Stimulated activated CD8-positive, alpha-beta memory T cell treated with anti-CD3 and anti-CD28 coated beads, Interleukin-4, amount 100 ng/mL, for 24 hours (primary cell): ENCODE measurements at places on chromosomes 6 and 20.

DNA sequence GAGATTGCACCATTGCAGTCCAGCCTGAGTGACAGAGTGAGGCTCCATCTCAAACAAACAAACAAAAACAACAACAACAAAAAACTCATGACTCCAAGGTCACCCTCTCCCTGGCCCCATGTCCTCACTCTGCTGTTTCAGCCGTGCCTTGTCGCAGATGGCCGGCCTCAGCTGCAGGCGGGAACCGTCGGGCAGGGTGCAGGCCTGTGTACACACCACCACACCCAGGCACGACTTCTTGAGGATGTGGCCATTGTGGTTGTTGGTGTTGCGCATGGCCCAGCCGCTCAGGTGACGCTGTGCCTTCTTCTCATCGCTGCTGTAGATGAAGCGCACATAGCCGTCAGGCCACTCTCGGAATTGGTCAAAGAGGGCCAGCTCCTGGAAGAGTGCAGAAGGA is 4.8 kb downstream of the GCM2 start:
- DNase-seq = no peak

DNA sequence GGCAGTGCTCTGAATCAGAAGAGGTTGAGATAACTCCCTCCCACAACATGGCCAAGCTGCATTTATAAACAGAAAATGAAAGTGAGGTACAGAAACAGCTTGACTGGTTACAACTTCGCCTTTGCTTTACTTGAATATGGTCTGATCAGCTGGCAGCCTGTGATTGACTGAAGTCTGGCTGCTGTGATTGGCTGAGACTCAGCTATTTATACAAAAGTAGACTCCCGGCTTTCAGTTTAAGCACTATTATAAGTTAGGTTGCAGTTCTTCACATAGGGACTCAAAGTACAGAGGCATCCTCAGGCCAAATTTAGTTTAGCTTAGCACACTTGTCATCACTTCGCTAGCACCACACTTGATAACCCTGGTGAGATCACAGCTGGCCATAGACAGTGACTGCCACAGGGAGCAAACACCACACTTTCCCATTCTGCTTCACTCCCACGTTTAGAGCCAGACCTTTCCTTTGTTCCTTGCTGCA is 362.6 kb downstream of the EPM2A start:
- no peak for DNase-seq

DNA sequence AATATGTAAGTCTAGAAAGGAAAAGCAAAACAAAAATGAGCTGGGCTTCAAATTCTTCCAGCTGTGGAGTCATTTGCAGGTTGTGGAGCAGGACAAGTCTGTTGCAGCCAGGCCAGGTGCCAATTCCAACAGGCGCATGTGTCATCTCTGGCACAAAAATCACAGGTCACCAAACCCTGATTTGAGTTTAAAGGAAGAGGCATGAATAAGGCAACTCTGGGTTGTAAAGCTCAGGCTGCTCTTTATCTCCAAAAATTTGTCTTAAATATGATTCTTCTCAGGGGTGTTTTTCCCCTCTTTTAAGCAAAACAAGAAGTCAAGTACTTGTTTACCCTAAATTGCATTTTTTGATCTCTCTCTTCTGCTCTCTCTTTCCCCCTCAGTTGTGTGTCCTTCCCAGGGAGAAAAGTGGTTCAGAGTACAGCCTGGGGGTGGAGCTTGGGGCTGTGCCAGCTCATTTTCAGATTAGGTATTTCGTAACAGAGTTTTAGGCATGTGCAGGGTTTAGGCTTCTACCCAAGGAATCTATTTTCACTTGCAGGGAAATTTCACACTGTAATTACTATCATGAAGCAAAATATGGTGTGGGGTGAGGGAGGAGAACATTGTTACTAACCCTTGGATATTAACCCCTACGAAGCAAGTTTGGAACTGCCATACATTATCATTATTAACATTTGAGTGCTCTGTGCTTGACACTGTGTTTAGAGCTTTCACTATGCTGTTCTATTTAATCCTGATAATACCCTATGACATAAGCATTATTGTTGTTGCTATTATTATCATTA is 8.3 kb upstream of the NCOA3 start:
- DNase-seq = peak; percentile 47

DNA sequence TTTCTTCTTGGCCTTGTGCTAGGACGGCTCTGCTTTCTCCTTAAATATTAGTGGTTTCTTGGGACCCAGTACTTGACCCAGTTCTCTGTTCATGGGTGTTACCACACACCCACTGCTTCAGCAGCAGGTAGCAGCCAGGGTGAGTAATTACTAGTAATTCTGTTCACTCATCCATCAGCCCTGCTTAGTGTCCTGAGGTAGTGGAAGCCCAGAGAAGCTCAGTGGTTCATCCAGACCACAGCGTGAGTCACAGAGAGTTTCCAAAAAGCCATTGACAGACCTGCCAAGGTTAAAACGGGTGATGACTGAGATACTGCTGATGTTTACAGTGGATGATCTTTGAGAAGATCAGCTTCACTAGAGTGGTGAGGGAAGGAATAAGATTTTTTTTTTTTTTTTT is 51.7 kb upstream of the HINT3 start:
- DNase-seq = peak; percentile 29

- peak; percentile 3 for DNase-seq
These were observed 55.2 kb upstream of the ADGRF1 start for GRCh38 chr6:47097092-47097945.

DNA sequence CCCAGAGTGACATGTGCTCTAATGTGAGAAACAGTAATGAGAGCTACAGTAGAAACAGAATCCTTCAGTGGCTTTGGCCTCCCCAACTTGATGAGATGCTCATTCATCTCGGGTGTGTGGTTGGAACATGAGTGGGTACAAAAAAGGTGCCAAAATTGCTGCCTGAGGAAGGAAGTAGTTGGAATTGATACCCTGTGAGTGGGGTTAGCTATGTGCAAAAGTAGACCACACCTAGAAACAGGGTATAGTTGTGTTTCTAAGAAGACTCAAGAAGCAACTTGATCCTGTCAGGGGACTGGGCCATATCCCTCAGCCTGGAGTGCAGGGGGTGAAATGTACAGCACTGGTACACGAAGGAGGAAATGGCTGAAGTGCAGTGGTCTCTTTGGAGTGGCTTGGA is 206.4 kb upstream of the SUPT3H start:
- no peak for DNase-seq

- no peak for DNase-seq
These were observed 207.0 kb downstream of the SLC24A3 start for GRCh38 chr20:19419396-19419795.
